Myocyte (in vitro differentiated cells): ENCODE measurements at places on chromosomes 12 and 14. TPM values are rescaled to one million over a fixed set of nuclear protein-coding genes. Genes with fewer than 3 reads are reported as not detected.
A peak's percentile ranks its signal among the peaks of the same experiment; 100 is the strongest.

TCL1B gene
- not detected in 2 replicates for total RNA-seq

DNA sequence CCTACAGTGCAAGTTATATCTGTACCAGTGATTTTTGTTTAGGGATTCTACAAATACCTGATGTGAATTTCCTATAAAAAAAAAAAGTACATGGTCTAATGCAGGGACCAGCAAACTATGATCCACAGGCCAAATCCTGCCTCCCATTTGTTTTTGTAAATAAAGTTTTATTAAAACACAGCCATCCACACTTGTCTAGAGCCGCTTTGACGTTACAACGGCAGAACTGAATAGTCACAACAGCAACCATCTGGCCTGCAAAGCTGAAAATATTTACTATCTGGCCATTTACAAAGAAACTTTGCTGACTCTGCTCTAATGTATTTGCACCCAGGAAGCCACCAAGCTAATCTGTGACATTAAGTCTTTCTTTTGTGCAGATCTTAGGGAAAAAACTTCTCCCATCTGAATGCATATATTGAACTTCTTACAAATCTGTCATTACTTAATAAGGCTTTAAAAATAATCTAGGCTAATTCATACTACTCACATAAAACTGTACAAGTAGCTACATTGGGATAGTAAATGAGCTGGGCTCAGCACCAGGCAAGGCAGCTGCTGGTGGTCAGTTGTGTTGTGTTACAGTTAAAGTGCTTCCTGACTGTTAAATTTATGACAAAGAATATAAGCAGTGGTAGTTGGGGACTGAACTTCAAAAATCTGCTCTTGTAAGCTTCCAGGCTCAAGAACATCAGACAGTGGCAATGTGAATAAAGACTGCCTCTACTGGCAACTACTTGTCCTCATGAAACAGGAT is 303.3 kb downstream of the MED13L start:
- DNase-seq = peak; percentile 29

ALDH2 gene
- 2.7 and 3.2 TPM in 2 replicates for total RNA-seq

DNA sequence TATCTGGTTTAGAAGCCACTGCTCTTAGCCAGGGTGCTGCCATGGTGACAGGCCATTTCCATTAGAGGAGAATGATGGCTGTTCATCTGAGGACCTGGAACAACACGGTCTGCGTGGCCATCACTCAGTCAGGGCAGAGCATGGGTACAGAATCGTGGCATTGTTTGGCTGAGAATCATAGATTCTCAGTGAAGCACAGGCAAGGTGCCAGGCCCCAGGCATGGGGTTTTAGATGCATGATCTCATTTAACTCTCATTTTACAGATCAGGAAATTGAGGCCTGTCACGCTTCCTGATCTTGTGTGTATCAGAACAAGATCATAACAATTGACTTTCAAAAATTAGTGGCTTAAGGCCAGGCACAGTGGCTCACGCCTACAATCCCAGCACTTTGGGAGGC is 26.8 kb upstream of the IRF2BPL start:
- no peak for DNase-seq

DNA sequence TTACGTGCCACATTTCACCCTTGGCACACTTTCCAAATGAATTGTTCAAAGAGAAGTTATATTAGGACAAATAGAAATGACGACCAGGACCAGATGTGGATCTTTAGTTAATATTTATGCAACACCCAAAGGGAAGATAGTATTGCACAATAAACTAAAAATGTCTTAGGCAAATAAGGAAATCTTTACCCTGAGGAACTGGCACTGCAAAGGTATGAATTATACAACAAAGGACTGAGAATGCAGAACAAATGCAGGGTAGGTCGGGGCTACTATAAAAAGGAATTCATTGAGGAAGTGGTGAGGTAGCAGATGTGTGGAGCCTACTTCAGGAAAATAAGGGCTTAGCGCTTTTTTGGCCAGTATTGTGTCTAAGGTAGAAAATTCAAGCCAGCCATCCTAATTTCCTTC is 3.9 kb upstream of the TMTC2 start:
- no peak for DNase-seq

- peak; percentile 2 for DNase-seq
Measured at GRCh38 chr12:72271451-72272090, 599 bp upstream of the TRHDE start.

CCT2 gene
- 297 and 325 TPM in 2 replicates for total RNA-seq

BICDL1 gene
- 0.88 and 2.5 TPM in 2 replicates for total RNA-seq

CDK17 gene
- 69.0 and 73.5 TPM in 2 replicates for total RNA-seq

GRCh38 chr14:86055512-86056075 is 525.6 kb downstream of the FLRT2 start:
- DNase-seq = peak; percentile 33

DNA sequence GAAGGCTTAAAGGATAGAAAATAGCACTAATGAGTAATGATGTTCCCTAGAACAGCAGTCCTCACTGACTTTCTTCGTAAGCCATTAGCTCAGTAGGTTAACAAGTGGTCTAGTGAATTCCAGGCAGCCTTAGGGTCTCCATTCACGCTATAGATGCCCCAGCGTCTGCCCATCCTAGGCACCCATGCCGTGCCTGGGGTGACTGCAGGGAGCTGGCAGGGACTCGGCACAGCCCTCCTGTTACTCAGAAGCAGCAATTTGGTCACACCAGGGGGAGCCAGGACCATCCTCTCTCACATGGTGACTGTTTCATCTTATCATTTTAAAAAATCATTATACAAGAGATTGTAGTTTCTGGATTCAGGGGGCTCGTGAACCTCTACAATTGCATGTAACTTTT is 66.0 kb upstream of the TRAF3 start:
- DNase-seq = no peak

DNA sequence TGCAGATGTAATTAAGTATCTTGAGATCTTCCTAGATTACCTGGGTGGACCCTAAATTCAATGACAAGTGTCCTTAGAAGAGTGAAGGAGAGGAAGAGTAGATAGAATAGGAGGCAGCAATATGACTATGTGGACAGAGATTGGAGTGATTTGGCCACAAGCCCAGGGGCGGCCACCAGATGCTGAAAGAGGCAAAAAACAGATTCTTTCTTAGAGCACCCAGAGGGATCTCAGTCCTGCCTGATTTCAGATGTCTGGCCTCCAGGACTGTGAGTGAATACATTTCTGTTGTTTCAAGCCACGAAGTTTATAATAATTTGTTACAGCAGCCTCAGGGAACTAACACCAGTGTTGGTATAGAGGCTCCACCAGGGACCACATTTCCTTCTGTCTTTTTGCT is 67.3 kb downstream of the DACT1 start:
- DNase-seq = no peak

- DNase-seq = peak; percentile 12
Measured at GRCh38 chr12:66290716-66291200, 11.5 kb upstream of the HELB start.

TARBP2 gene
- total RNA-seq = 23.7 and 30.0 TPM in 2 replicates

TMEM121 gene
- total RNA-seq = 3.9 and 5.3 TPM in 2 replicates

DNA sequence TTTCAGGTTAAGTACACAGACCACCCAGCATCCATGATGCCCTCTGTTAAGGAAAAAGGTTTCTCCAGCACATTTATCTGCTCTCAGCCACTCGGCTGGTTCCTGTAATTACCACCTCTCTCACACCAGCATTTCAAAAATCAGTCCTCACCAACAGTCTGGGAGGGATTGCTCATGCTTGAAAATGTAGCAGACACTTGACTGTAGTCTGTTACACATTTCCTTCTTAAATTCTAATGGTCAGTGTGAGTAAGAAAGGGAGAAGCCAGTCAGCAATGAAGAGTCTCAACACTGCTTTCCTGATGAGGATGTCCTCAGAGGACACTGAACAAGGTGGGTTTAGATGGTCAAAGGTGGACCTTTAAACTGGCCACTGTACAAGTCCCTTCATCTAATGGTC is 6.0 kb downstream of the ZBTB39 start:
- DNase-seq = no peak

ADCY4 gene
- not detected in 2 replicates for total RNA-seq

HRK gene
- not detected in 2 replicates for total RNA-seq

ADAM21 gene
- 0.67 and 1.3 TPM in 2 replicates for total RNA-seq

C12orf54 gene
- not detected in 2 replicates for total RNA-seq
